ENCODE measurements at places on chromosomes 5 and 9.
A peak's percentile ranks its signal among the peaks of the same experiment; 100 is the strongest.

DNA sequence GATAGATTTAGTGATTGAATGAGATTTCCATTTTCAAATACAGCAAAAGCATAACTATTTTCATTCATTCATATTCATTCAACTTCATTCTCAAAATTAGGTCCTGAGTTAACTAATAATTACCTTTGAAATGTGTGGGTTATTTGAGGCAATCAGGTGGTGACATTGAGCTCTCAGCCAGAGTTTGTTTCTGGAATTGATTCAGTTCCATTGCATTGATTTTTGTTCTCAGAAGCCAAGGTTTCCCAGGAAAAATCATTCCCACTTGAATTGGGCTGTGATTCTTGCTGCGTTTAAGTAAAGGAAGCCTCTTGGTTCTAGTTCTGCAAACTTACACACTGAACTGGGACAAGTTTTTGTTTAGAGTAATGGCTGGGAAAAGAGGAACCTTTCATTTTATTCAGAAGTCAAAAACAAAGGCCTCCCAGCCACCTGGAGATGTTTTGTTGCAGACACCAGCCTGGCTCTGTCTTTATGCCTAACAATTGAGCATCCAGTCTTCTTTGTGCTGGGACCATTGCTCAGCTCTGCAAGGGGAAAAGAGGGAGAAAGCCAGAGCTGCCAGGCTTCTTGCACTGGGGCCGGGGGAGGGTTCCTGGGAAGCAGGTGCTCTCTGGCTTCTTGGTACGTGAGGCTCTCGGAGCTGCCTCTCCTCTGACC, 198.6 kb downstream of the TRIO start:
- no peak for DNase-seq

GRCh38 chr5:125530833-125531615, 784.6 kb upstream of the ZNF608 start:
- DNase-seq, result no peak

GRCh38 chr9:89073397-89073796, 82.1 kb downstream of the S1PR3 start:
- DNase-seq, result no peak

DNA sequence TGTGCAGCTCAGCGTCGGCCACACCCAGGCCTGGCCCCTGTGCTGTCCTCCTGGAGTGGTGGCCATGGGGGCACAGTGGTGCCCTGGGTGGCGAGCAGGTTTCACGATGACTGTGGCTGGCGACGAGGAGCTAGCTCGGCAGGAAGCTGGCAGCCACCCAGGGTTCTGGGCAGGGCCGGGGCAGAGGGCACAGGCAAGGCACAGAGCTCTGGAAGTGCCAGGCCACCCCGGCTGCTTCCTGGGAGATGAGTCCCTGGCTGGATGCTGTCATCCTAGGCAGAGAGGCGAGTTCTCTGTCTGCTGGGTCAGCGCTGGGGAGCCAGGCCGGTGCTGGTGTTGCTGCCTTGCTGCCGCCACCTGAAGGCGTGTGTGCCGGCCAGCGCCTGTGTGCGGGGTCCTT, 51.7 kb downstream of the RXRA start:
- DNase-seq, result no peak

DNA sequence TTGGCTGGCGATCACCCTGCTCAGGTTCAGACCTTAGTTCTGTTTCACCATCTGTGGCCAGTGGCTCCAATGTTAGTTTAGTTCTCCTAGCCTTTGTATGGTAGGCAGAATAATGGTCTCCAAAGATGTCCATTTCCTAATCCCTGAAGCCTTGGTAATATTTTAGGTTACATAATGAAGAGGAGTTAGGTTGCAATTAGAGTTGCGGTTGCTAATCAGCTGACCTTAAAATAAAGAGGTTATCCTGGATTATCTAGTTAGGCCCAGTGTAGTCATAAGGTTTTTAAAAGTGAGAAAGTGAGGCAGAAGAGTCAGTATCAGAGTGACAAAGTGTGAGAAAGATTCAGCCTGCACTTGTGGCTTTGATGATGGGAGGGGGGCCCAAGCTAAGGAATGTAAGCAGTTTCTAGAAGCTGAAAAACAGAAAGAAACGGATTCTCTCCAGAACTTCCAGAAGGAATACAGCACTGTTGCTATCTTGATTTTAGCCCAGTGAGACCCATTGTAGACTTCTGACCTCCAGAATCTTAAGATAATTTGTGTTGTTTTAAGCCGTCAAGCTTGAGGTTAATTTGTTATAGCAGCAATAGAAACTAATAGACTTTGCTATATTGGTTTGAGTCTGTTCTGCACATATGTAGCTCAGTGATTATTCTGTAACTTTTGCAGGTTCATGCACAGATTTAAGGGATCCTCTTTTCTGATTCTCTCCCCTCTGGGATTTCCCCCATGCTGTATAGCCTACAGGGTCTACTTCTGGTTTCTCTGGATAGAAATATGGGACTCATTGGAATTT, 21.6 kb downstream of the LNPEP start:
- DNase-seq, result peak; percentile 25

- DNase-seq, result no peak
Measured at GRCh38 chr9:72052122-72052521, 8.3 kb downstream of the C9orf57 start.

Data from stimulated activated CD4-positive, alpha-beta T cell treated with anti-CD3 and anti-CD28 coated beads, Interleukin-4, amount 100 ng/mL, for 1 hour (primary cell).